SK-MEL-5 (cell line): ENCODE measurements at places on chromosomes 7 and 10. TPM values are rescaled to one million over a fixed set of nuclear protein-coding genes. Genes with fewer than 3 reads are reported as not detected.

The PNLIPRP3 gene
- total RNA-seq: 13.1 and 13.6 TPM in 2 replicates

DNA sequence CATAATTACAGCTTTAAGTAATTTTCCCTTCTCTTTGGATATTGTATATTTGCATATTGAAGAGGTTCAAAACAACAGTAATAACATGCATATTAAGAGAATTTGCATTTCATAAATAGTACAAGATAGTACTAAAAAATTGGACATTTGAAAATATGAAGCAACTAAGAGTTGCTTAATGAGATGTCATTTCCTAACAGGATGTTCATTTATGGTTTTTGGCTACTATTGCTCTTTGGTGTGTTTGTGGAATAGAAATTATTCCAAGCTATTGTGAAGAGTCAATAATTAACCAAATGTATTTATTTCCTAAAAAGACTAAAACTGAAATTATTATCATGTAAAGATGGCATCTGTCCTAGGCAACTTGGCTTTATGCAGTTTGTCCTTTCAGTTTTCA, 4.1 kb upstream of the SGCE start:
- DNase-seq: no peak

The KEL gene
- 2.2 TPM in 1 of 2 replicates, not detected in the other for total RNA-seq

DNA sequence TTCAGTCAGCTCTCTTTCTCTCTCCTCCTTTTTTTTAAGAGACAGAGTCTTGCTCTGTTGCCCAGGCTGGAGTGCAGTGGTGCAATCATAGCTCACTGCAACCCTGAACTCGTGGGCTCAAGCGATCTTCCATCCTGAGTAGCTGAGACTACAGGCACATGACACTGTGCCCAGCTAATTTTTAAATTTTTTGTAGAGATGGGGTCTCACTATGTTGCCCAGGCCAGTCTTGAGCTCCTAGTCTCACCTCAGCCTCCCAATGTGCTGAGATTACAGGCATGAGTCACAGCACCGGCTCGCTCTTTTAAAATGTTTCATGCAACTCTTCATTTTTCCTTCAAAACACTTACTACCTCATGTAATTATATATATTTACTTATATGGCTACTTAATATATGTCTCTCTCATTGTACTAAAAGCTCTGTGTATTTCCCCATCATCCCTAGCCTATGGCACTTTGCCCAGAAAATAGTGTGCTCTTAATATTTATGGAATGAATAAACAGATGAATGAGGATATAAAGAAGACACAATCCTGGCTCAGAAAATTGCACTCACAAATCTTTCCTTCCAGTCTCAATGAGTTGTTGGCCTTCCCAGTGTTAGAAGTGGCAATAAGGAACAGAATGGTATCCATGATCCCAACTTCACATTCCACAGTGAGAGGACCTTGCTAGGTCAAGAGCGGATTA, 33.9 kb downstream of the EBLN1 start:
- DNase-seq: no peak

The ITPRID1 gene
- total RNA-seq: not detected in 2 replicates

The CHN2 gene
- total RNA-seq: 39.5 and 40.5 TPM in 2 replicates

The LIPJ gene
- not detected in 2 replicates for total RNA-seq

- no peak for DNase-seq
Observed at GRCh38 chr10:4902571-4903011, 60.6 kb upstream of the AKR1C1 start.

GRCh38 chr10:75266945-75267344, 31.2 kb upstream of the COMTD1 start:
- no peak for DNase-seq

DNA sequence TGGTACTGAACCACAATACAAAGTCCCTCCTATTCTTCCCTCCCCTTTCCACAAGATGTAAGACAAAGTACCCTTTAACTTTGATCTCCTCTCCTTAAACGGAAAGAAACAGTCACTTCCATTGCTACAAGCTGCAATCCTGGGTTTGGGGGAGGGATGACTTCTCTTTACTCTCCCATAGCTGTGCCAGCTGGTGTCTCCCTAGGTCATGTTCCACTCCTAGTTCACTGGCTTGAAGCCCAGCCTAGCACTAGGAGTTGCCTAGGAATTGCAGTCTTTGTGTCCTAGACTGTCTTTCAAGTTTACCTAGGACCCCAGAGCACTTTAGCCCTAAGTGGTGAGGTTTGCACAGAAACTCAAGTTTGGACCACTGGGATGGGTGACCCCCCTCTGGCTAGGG, 311.1 kb downstream of the HPSE2 start:
- DNase-seq: no peak

DNA sequence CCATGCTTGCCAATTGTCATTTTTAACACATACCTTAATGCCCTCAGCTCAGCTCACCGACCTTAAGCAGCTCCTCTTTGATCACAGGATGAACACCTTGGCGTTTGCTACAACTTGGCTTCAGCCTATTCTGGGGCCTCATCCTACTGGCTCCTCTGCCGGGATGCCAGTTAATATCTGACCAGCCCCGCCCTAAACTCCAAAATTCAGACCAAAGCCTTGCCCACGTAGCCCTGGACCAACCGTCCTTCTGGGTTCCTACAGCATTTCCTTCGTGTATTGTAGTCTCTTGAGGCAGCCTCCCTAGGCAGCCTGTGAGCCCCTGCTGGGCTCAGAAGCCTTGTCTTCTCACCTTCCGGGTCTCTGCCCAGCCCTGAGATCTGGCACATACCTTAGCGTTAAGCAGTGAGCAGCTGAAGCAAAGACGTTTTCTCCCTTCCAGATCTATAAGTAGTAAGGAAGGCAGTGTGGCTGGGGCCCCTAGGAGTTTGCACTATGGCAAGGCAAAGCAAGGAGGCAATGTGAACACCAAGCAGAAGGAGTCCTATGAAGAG, 836 bp downstream of the ENO4 start:
- DNase-seq: no peak

The LRRN3 gene
- 0.11 TPM in 1 of 2 replicates, not detected in the other for total RNA-seq

The ZNF488 gene
- not detected in 2 replicates for total RNA-seq

GRCh38 chr10:122492006-122492405, 30.7 kb downstream of the HTRA1 start:
- DNase-seq: no peak

The IFIT2 gene
- 1.7 and 2.0 TPM in 2 replicates for total RNA-seq

GRCh38 chr7:12581897-12582296, 11.4 kb downstream of the SCIN start:
- no peak for DNase-seq

DNA sequence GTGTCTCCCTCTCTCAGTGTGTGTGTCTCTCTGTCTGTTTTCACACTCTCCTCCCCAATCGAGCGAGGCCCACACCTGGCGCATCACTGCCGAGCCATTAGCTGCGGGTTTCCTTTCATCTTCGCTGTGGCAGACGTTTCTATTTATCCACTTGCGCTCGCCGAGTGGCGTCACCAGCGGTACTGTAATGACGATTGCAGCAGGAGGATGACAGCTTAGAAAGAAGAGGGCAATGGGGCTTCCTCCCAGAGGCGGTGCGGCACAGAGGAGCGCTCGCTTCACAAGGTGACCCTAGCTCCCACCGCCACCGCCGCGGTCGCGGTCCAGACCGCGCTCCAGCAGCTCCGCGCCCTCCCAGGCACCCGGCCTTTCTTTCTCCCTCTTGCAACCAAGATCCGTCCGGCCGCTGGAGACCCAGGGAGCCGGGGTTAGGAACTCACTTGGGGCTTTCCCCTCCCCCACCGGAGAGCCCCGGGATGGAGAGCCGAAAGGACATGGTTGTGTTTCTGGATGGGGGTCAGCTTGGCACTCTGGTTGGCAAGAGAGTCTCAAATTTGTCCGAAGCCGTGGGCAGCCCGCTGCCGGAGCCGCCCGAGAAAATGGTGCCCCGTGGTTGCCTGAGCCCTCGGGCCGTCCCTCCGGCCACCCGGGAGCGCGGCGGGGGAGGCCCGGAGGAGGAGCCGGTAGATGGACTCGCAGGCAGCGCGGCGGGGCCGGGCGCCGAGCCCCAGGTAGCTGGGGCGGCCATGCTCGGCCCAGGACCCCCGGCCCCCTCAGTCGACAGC, at the start of gene EVX1:
TSS of gene EVX1 (plus strand) at position 248 of the 785 bp plus-strand sequence. CDS start at position 477, 229 bp downstream.
- DNase-seq: no peak

- DNase-seq: peak; percentile 1
Observed at GRCh38 chr10:106086391-106086790, 1078.1 kb downstream of the SORCS1 start.

DNA sequence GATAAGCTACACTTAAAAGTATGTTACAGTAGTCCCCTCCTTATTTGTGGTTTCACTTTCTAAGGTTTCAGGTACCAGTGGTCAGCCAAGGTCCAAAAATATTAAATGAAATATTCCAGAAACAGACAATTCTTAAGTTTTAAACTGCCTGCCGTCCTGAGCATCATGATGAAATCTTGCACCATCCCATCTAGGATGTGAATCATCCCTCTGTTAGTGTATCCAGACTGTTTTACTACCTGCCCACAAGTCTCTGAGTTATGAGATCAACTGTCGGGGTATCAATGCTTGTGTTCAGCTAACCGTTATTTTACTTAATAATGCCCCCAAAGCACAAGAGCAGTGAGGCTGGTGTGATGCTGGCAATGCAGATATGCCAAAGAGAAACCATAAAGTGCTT, 11.4 kb downstream of the KDM7A start:
- DNase-seq: no peak

GRCh38 chr10:114337510-114338462, 66.5 kb downstream of the AFAP1L2 start:
- no peak for DNase-seq

The ZNF239 gene
- 1.8 and 2.1 TPM in 2 replicates for total RNA-seq

The DGKB gene
- 0.03 and 0.16 TPM in 2 replicates for total RNA-seq

GRCh38 chr7:74404741-74405140, 49.0 kb upstream of the GTF2IRD1 start:
- DNase-seq: no peak

DNA sequence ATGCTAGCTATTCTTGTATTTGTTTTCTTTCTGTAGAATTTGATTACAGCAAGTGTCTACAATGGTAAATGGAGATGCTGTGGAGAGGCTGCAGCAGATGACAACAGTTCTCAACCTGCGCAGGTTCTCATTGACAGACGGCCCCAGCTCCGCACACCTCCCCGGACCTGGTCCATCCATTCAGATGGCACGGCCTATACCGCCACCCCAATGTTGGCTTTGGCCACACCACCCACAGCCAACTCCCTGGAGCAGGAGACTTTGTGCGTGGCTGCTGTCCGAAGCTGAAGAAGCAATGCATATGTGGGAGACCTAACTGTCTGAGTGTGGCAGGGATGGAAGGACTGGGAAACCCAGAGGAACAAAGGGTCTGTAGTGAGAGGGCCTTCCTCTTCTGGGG, 116.4 kb upstream of the TCERG1L start:
- DNase-seq: no peak

The CBX3 gene
- 484 and 490 TPM in 2 replicates for total RNA-seq

DNA sequence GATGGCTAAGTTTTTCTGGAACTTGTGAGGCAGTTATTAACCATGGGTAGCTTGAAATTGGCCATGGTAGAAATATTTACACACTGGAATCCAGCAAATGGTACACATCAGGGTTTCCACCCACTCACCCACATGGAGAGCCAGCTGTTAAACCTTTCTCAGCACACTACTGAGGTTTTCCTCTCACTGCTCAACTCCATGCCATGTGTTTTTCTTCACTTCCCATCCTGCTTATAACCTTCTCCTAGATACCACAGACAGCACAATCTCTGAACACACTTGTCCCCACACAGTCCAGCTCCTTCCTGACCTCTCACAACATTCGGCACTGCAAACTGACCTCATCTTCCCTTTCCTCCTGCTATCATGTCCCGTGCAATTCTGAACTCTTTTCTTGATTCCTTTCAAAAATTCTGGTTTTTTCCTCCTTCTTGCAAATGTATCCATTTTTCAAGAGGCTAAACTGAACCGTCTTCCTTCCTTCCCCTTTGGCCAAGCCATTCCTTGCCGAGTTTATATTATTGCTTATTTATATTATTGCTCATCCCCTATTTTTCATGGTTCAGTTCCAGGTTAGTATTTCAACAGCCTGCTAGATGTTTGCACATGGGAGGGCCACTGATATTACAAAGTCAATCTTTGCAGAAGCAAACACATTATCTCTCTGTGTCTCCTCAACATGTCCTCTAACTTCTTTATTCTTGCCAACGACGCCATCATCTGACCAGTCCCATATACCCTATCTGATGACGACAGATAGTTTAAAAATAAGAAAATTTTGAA, 606.4 kb downstream of the SORCS1 start:
- no peak for DNase-seq

DNA sequence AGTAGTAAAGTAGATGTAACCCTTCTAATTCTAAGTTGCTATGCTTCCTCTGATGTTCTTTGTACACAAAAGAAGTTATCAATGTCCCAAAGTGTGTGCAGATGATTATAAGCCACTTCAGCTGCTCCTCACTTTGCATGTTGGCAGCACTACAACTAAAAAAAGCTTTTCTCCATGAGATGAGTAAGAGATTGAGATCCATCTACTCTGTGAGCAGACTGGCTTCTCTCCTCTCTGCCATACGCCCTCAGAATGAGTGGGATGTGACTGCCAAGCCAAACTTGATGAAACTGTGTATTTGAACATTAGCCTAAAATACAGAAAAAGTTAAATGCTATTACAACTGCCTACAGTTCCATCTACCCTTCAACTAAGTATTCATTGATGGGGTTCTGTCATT, 102.9 kb upstream of the ETV1 start:
- no peak for DNase-seq

GRCh38 chr10:82942286-82943099, 1067.5 kb downstream of the NRG3 start:
- DNase-seq: no peak

The MOGAT3 gene
- total RNA-seq: not detected in 2 replicates

The AKR1E2 gene
- total RNA-seq: 7.1 and 8.1 TPM in 2 replicates

DNA sequence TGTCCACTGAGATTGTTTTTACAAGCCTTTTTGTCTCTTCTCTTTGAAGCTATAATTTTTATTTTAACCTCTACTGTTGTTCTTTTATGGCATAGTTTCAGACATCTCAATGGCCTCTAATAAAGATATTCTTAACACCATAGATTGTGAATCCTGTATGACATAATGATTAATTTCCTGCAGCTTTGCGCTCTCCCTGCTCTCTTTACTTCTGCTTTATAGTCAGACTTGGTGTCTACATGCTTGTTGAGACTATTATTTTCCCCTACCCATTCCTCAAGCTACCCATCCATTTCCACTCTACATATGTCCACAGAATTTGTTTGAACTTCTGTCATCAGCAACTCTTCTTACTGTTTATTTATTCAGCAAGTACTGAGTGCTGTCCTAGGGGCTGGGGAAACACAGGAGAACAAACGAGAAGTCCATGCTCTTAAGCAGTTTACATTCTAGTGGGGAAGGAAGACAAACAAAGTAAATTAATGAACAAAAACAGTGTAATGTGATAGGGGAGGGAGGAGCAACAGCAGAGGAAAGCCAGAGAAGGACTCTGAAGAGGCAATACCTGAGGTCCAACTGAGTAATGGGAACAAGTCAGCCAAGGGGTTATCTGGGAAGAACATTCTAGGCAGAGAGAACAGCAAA, 110.1 kb downstream of the CDK14 start:
- no peak for DNase-seq

The RPS24 gene
- 2,900 and 2,942 TPM in 2 replicates for total RNA-seq

The TCERG1L gene
- total RNA-seq: 0.05 TPM in 1 of 2 replicates, not detected in the other

The PRR15 gene
- not detected in 2 replicates for total RNA-seq

DNA sequence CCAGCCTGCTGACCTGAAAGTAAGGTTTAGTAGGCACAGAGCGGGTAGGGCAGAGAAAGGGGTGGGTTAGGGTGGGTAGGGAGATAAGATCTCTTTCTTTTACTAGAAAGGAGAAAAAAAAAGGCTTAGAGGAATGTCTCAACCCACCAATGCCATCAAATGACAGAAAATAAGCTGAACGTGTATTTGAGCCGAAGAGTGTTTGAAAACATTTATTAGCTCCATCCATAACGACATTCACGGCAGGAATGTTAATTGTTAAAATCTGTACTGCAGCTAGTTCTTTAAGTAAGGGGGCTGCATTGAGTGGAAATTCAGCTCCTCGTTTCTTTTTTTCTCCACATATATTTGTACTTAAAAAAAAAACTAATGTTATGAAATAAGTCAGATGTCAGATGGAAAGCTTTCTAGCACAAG, 63.7 kb upstream of the ARID5B start:
- DNase-seq: no peak
